Colonic mucosa (tissue), 4 donors: ENCODE measurements at places on chromosomes 2 and 18.

GRCh38 chr2:119352357-119352756 is 14.3 kb downstream of the C2orf76 start:
- DNase-seq: no peak

- DNase-seq: no peak
Measured at GRCh38 chr2:16870491-16871076, 204.9 kb upstream of the CYRIA start.

DNA sequence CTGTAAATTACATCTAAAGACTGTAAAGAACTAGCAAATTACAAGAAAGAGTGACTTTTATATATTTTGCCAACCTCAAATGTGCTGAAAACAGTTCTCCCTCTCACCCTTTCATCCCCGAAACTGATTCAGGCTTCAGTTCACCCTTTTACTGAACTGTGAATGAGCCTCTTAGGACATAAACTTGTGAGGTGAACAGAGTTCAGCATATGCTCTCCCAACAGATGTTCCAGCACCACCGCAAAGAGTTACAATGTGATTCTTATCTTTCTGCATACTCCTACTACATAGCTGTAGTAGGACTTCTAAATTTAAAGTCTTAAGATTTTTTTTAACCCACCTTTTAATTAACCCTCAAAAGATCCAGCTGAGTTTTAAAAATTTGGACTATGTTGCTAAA is 1.2 kb upstream of the ZCCHC2 start:
- DNase-seq: no peak

DNA sequence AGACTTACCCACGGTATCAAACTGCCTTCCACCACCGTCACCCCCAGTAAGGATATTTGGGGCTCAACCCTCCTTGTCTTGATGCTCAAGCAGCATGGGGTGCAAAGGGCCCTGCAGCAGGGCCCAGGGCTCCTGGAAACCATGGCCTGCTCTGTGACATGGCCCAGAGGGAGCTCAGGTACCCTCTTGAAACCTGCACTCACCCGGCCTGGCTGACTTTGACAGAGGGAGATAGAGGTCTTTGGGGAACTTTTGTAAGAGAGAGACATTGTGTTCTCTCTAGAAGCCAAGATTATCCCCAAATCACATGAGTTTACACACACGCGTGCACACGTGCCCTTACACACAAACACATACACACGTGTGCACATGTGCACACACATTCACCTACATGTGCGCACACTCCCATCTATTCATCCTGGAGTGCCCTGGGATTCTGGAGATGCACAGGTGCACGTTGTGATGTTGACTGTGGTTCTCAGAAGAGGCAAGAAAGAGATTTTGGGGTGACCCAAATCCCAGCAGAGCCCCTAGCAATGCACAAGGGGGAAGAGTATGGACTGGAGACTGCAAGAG is 19.6 kb upstream of the KCNK3 start:
- DNase-seq: no peak

GRCh38 chr18:459814-460593 is 40.5 kb downstream of the COLEC12 start:
- no peak for DNase-seq

DNA sequence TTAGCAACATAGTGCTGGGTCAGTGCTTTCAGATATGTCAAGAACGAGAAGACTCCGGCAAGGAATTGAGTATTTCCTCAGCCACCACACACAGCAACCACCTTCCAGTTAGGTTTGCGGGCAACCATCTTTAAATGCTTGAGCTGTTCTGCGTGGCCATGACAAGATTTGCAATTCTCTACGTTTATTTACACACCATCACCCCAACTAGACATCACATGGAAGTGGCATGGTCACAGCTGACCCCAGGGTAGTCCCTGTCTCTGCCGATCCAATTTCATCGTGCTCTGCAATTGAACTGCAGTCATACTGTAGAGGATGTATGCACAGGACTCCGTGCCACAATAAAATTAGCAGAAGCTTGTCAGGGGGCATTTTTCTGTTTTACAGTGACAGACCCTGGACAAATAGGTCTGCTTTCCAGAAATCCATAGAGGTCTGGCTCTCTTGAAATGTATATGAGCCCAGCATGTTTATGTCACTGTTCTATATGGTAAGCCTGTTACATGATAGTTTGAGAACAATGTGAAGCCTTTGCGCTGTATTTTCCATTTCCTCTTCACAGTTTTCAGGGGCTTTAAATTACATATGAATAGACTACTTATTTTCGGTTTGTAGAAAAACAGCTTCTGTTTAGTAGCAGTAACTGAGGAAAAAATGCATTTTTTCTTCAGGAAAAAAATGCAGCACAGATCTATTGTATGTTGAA is 605.2 kb downstream of the NR4A2 start:
- DNase-seq: no peak

DNA sequence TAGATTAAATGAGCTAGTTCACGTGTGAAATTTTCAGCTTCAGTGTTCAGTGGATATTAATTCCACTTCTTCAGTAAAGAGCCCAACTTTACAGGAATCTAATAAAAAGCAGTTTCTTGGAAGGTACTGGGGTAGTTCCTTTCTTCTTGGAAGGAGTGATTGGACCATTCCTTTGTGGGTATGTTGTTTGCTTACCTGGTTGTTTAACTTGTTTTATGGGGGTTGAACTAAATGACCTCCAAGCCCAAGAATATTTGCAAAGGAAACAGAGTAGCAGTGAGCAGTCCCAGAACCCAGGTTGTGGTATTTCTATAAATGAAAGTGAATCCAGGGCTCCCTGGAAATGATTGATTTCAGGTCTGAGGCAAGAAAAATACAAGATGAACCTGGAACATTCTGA is 31.4 kb downstream of the KCNJ13 start:
- no peak for DNase-seq

DNA sequence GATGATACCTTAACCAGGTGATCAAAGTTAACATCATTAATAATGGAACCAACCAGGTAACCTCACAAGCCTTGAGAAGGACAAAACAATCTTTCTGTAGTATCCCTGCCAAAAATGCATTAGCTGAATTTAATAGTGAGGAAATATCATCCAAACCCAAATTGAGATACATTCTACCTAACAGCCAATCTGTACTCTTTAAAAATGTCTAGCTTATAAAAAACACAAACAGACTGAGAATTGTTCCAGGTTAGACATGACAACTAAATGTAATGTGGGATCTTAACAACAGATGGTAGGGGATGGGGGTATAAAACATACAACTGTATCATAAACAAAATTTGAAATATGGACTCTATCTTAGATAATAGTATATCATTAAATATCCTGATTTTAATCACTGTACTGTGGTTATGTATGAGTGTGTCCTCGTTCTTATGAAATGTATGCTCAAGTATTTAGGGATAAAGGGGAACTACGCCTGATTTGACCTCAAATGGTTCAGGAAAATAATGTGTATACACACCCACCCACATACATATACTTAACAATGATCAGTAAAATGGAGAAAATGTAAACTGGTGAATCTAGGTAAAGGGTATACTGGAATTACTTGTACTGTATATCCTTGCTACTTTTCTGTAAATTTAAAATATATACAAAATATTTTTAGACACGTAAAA is 1.7 kb downstream of the FANCL start:
- DNase-seq: no peak

DNA sequence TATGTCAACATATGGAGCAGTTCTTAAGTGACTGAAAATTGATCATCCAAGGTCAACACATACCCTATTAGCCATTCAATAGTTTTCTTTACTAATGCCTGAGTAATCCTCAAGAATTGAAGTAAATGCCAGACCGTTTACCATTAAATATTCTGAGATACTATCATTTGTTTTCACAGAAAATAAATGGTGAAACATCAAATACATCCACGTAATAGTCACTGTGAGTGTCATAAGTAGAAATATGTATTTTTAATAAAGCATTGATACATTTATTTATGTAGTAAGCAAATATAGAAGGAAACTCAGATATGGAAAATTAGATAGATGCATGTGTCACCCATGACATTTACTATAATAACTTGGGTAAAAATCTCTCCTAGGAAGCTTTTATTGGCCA is 927.8 kb upstream of the NRXN1 start:
- DNase-seq: no peak

GRCh38 chr2:201118961-201119854 is 3.2 kb downstream of the CFLAR start:
- DNase-seq: no peak

DNA sequence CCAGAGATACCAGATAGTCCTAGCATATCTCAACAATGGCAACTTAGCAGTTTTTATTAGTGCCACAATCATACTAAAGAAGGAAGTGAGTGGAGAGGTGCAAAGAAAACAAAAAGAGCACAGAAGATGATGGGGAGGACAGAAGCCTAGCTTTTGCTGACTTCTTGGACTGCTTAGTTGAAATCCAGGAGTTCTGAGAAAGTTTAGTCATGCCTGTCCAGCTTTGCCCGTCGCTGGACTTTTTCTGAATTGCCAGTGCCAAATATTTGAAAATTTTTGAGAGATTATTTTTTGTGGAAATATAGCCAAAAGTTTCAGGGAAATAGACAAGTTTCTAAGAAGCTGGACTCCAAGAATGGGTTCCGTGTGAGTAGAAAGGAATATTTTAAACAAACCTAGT is 558.7 kb upstream of the TNP1 start:
- DNase-seq: no peak

- no peak for DNase-seq
Measured at GRCh38 chr18:22983175-22983574, 50.0 kb downstream of the RBBP8 start.

- no peak for DNase-seq
Measured at GRCh38 chr18:78367996-78368395, 611.6 kb upstream of the SALL3 start.

GRCh38 chr2:230512955-230513748 is 97.2 kb downstream of the SP100 start:
- no peak for DNase-seq

DNA sequence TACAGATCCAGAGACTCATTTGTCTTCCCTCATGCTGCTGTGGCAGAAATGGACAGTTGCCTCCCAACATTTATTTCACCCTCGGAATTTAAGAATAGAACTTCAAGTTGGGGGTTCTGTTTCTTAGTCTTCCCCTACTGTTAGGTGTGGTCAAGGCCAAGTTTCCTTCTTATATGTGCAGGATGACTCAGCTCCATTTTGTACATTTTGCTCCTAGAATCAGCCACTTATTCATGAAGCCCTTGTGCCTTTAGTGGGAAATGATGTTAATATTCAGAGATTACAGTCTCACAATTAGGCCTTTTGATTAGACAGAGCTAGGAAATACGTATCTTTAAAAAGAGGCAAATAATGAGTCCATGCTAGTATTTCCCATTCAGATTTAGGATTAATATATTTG is 46.2 kb upstream of the ELOA2 start:
- DNase-seq: no peak

- no peak for DNase-seq
Measured at GRCh38 chr2:175462246-175462645, 280.7 kb upstream of the ATP5MC3 start.

DNA sequence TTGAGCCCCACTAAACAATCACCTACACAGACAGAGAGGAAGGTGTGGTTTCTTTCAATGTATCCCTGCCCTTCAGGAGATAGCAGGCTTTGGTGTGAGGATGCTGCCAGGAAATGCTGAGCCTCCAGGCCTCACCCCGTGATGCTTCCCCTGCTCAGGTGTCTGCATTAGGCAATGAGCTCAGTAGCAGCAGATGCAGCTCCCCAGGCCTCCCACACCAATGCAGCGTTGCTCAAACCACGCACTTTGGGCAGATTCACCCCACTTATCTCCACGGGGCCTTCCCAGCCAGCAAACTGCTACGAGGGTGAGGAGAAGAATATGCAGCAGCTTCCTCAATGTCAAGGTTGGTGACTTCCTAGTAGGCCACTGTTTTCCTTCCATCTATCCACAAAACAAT is 229.3 kb upstream of the PXDN start:
- no peak for DNase-seq

DNA sequence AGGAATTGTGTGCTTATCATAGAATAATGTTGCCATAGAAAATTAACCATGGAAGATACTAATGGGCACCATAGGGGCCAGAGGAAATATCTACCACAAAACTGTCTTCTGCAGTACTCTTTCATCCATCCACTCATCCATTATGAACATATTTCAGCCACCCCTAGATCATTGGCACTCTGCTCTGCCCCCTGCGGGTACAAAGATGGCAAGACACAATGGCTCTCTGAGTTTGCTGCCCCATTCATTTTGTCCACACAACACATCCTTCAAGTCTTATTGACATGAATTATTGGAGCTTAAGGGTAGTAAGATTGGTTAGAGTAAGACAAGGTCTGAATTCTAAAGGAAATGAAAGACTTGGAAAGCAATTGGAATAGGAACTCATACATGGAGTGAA is 1224.7 kb upstream of the CELF4 start:
- DNase-seq: no peak
